Stimulated activated CD8-positive, alpha-beta memory T cell treated with anti-CD3 and anti-CD28 coated beads, Interleukin-4, amount 100 ng/mL, for 1 hour (primary cell): ENCODE measurements at places on chromosomes 2 and 18.

- no peak for DNase-seq
These were observed 9.5 kb downstream of the SLC1A4 start for GRCh38 chr2:64998658-64999061.

- no peak for DNase-seq
These were observed 115.7 kb upstream of the OSR1 start for GRCh38 chr2:19474128-19474527.

DNA sequence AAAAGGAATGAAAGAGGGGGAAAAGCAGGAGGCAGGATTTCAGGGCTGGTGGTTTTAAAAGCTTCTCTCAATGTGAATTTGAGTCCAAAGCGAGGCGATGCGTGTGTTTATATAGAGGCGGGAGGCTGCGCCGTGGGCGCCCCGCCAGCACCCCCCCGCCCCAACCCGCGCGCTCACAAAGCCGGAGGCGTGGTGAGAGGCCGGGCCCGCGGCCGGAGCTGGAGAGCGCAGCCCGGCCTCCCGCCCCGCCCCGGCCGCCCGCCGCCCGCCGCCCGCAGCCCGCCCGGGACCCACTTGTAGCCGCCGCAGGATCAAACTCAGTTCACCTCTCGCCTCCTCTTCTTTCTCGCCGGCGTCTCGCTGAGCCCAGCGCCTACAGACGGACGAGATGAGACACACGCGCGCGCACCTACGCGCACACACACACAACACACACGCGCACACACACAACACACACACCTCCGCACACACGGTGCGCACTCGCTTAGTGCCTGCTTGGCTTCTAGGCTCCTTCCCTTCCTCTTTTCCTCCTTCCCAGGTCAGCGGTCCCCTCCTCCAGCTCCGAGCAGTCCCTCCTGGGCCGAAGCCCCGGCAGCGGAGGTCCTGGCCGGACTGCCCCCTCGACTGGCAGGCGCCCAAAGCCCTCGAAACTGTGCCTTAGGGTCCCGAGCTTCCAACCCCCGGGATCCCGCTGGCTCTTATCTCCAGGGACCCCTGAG is 1.3 kb upstream of the CYP26B1 start:
- no peak for DNase-seq

GRCh38 chr2:73892631-73893329 is at the start of gene ACTG2:
Gene ACTG2, plus strand, starts transcription at chr2:73893008. Its CDS starts 8,304 bp downstream, at chr2:73901312.
- DNase-seq, result no peak

DNA sequence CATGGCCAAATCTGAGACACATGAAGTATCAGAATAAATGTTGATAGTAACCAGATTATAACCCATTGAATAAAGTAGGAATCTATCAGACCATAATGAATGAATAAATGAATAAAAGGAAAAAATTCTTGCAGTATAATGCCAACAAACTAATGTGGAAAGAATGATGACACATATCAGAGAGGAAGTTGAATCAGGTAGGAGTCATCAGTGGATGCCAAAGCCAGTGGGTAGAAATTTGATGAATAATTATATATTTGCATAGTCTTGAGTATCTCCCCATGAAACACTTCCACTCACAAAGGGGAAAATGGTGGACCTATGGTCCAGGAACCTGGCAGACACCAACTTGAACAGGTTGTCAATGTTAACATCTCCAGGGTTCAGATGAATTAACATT is 68.6 kb downstream of the GALNT3 start:
- no peak for DNase-seq

DNA sequence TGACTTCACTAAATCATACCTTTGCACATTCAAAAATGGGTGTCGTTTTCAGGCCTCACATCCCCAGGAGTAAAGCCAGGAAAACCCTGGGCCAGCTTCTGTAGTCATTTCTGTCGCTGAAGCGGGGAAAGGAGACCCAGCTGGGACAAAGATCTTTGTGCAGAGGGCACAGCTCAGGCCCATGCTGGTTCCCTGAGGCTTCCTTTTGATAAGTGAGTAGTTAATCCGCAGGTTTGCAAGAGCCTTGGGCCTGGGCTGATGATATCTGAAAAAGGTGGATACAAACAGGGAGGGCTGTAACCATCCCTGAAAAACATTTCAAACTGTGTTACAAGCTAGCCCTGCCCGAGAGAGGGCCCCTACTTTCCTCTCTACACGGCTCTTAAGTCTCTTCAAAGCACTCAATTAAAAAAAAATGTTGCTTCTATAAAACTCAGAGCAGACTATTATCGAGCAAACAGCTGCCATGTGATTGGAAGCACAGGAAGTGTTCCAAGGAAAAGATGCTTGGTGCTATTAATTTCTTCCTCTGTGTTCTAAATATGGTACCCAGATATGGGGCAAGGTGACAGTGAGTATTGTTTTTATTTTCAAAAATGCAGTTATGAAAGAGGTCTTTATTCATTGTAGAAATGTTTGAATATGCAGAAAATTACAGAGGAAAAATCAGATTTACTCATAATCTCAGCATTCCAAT is 117.2 kb downstream of the LNPK start:
- no peak for DNase-seq

DNA sequence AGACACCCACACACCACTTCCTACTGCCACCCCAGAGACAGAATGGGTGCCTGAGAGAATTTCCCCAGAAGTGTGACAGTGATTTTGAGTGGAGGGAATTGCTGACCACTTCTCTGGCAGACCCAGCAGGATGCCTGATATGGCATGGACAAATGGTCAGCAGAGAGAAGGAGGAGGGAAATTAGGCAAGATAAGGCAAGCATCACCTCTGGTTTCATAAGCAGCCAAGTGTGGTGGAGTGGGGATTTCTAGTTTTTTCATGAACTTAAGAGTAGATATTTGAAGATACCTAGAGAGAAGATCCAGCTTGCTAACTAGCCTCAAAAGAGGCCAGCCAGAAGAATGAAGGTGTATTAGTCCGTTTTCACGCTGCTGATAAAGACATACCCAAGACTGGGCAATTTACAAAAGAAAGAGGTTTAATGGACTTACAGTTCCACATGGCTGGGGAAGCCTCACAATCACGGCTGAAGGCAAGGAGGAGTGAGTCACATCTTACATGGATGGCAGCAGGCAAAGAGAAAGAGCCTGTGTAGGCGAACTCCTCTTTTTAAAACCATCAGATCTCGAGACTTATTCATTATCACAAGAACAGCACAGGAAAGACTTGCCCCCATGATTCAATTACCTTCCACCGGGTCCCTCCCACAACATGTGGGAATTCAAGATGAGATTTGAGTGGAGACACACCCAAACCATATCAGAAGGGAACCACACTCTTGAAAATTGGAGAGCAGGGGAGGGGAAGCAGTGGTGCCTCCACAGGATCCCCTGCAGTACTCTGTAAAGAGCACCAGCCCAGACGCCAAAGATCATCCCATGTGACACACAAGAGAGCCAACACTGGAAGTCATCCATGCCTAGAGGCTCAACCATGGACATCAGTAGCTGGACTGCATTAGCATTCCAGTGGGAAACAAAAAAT is 64.2 kb downstream of the RBM43 start:
- DNase-seq, result no peak

- no peak for DNase-seq
These were observed 91.7 kb upstream of the TGIF1 start for GRCh38 chr18:3358310-3358709.

- no peak for DNase-seq
These were observed 199.0 kb downstream of the LPIN1 start for GRCh38 chr2:11945139-11946126.

DNA sequence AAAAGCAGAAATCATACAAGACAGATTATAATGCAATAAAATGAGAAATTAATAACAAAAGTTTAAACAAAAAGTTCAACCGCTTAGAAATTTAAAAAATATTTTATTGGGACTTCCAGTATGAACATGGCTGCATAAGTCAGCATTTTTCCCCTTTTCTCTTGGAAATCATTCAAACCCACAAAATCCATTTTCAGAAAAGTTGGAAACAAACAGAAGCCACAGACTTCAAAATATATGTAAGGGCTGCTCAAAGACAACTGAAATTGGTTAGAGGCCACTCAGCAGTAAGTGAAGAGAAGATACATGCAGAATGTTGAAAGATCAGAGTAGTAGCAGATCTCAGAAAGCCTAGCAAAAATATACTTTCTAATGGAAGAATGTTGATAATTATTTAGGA is 194.0 kb downstream of the DYSF start:
- no peak for DNase-seq

GRCh38 chr2:222320436-222321395 is 21.9 kb upstream of the PAX3 start:
- no peak for DNase-seq

- DNase-seq, result no peak
These were observed 239.9 kb upstream of the FOSL2 start for GRCh38 chr2:28152585-28153280.

- no peak for DNase-seq
These were observed 218.2 kb downstream of the RBM43 start for GRCh38 chr2:151043484-151043883.

DNA sequence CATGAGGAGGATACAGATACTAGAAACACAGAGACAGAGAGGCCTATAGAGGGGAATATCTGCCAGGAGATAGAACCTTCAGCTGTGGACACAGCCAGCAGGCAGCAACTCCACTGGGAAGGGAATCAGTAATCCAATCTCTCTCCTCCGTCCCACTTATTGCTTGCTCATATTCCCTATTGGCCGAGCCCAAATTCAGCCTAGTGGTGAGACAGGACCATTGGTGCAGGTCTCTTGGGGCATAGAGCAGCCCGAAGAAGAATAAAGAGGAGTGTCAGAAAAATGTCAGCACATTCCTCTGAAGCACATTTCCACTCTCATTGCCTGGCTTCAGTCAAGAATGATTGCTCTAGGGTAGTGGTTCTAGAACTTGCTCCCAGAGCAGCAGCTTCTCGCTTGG is 1091.5 kb upstream of the GYPC start:
- DNase-seq, result no peak

- DNase-seq, result no peak
These were observed 162.8 kb downstream of the VAPA start for GRCh38 chr18:10076502-10077030.

DNA sequence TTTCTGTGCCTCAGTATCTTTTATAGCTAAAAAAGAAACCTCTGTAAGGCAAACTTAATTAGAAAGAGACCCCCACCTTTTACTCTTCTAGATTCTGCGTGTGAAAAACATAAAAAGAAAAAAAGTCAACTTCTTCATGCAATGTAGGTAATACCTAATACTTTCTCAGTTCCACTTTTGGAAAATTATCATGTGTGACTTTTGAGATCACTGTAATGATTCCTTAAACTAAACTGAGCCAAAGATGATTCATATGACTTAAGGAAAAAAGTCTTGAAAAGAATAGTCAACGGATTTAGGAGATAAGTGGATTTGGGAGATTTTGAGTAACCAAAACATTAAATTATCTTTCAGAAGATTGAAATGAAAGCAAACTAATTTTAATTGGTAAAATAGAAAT is 48.9 kb downstream of the PLEKHA3 start:
- DNase-seq, result no peak

DNA sequence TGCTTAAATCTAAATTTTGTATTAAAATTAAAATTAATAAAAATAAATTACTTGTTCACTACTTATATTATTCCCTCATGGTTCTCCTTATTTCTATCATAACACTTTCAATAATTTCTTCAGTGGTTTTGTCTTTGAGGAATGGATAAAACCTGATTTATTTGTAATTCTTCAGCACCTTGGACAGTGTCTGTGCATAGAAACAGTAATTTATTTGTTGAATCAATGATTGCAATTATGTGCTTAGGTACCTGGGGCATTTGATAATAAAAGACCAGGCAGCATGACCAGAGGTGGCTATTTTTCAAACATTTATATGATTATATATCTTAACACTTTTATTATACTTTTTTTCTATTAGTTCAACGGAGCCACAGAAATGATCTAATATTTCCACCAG is 1062.7 kb downstream of the DSC3 start:
- no peak for DNase-seq

GRCh38 chr2:232573042-232573441 is 22.6 kb downstream of the EIF4E2 start:
- no peak for DNase-seq

GRCh38 chr2:61969376-61969775 is 63.9 kb downstream of the COMMD1 start:
- DNase-seq, result no peak

DNA sequence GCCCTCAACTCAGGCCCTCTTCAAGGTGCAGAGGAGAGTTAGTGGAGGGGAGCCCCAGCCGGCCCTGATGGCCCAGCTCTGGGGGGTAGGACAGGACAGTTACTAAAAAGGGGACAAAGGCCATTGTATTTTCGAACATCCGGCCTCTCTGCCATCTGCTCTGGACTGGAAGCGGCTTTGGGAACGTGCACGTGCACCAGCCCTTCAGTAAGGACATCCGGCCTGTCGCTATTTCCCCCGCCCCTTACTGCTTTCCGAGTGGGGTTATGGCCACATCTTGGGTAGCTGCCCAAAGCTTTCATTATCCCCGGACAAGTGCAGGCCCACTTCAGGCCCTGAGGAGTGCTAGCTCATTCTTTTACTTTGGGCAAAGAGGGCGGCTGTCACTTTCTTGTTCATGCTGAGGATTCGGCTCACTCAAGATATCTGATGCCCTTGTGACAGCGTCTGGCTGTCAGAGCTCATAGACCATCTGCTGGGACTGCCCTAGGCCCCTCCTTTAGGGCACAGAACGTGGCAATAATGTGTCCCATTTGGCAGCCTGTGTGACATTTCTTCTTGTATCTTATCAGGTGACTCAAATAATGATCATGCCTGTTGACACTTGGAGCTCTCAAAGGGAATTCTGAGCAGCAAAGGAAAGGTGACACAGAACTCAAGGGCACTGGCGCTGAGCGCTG is 17.5 kb downstream of the SLC4A3 start:
- no peak for DNase-seq

GRCh38 chr18:3493501-3494244 is 43.7 kb downstream of the TGIF1 start:
- no peak for DNase-seq

GRCh38 chr2:10426726-10427617 is 21.2 kb downstream of the ODC1 start:
- no peak for DNase-seq
